Panc1 (cell line): ENCODE measurements at places on chromosomes 4 and X. TPM values are rescaled to one million over a fixed set of nuclear protein-coding genes. Genes with fewer than 3 reads are reported as not detected.

- peak; percentile 17 for DNase-seq
These were observed 22.1 kb downstream of the YIPF7 start for GRCh38 chr4:44629280-44629866.

- no peak for DNase-seq
These were observed 128.0 kb downstream of the SLC4A4 start for GRCh38 chr4:71466775-71467174.

DNA sequence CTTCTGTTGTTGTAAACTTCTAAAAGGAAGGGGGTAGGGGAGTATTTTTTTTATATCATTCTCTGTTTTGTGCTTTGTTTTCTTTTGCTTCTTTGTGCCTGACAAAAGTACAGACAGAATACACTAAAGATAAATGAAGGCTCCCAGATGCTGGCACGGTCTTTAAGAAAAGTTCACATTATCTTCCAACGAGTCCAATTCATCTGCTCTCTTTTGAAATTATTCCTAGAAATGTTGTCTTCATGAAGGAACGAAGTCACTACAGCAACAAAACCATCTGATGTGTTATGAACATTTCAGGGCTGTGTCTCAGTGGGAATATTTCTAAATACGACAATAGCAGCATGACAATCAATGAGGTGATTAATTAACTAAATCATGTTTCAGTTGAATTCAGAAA is 813.8 kb upstream of the HTR2C start:
- DNase-seq, result no peak

DNA sequence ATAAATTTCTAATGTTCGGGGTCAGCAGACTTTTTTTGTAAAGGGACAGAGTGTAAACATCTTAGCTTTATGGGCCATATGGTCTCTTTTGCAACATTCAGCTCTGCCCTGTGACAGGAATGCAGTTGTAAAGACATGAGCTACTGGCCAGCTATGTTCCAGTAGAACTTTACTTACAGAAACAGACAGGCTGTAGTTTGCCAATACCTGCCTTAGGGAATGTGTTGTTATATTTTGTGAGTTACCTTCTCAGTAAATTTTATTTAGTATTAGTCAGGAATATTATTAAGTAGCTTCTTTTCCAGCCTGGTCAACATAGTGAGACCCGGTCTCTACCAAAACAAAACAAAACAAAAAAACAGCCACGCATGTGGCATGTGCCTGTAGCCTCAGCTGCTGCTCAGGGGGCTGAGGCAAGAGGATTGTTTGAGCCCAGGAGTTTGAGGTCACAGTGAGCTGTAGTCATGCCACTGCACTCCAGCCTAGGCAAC is 48.7 kb downstream of the HTT start:
- DNase-seq, result no peak

GRCh38 chr4:163161536-163162205 is 5.0 kb downstream of the NAF1 start:
- no peak for DNase-seq

The H2BW1 gene
- total RNA-seq, result not detected

GRCh38 chr4:186473933-186474332 is 81.4 kb downstream of the MTNR1A start:
- DNase-seq, result no peak

DNA sequence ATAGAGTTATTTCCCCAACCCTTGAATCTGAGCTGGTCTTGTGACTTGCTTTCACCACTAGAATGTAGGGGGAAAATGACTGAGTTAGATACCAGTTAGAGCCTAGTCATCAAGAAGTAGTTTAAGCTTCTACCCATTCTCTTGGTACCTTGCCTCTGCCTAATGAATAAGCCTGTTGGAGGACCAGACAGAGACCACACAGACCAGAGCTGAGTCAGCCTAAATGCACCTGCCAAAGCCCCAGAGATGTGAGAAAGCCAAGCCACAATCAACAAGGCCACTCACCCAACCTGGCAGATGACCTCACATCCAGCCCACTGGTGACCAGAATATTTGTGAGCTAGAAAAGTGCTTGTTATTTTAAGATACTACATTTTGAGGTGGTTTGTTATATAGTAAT is 85.2 kb upstream of the DCLK2 start:
- no peak for DNase-seq

- no peak for DNase-seq
These were observed 343.1 kb downstream of the MID1IP1 start for GRCh38 chrX:39144323-39144722.

The TLL1 gene
- total RNA-seq, result 0.41 TPM

DNA sequence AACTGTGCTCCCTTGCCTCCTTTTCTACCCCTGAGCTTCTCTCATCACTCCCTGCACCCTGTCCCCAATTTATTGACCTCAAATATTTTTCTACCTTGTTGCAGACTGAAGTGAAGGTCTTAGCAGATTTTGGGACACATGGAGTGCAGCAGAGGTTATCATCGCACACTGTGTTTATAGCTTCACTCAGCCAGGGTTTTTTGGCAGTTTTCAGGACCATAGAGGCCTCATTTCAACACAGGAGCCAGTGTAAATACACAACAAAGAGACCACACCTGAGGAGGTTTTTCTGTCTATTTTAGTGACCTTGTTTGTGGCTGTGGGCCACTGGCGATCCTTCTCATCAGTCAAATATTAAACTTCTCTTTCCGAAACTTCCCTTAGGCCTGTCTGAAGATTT is 457.1 kb downstream of the SPRY1 start:
- DNase-seq, result no peak

The ADAM29 gene
- total RNA-seq, result not detected

- DNase-seq, result no peak
These were observed 395.7 kb downstream of the RAPGEF2 start for GRCh38 chr4:159498446-159499115.

The DOK7 gene
- 2.4 TPM for total RNA-seq

GRCh38 chr4:57378766-57379165 is 268.6 kb upstream of the IGFBP7 start:
- DNase-seq, result no peak

DNA sequence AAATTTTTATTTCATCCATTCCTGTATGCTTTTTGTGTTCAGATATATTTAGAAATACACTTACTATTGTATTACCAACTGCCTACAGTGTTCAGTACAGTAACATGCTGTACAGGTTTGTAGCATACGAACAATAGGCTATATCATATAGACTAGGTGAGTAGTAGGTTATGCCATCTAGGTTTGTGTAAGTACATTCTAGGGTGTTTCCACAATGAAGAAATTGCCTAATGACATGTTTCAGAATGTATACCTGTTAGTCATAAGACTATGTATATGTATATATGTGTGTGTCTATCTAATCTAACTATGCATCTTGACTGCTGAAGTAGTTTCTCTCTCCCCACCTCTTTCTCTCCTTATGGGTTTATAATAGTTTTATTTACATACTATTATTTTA is 51.5 kb upstream of the BTC start:
- no peak for DNase-seq

The DRP2 gene
- 0.15 TPM for total RNA-seq

The F8A1 gene
- total RNA-seq, result 122 TPM

- no peak for DNase-seq
These were observed 51.7 kb upstream of the MMAA start for GRCh38 chr4:145567516-145567915.

- DNase-seq, result no peak
These were observed 105.6 kb upstream of the PGRMC2 start for GRCh38 chr4:128393101-128393704.
